ENCODE measurements at places on chromosomes 1 and 21. TPM values are rescaled to one million over a fixed set of nuclear protein-coding genes. Genes with fewer than 3 reads are reported as not detected.

DNA sequence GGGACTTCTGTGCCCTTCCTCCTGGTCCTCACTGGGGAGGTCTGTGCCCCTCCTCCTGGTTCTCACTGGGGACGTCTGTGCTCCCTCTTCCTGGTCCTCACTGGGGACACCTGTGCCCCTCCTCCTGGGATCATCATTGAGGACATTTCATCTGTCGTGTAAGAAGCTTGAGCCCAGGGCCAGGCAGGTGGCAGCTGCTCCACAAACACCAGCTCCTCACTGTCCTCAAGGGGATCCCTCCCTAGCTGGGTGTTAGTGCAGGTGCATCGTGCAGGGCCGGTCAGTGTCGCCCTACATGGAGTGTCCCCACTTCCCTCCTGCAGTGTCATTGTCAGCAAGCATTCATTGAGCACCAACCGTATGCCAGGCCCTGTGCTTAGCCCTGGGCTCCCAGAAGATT lies 312.7 kb downstream of the PTPRU start:
- DNase-seq, result no peak

DNA sequence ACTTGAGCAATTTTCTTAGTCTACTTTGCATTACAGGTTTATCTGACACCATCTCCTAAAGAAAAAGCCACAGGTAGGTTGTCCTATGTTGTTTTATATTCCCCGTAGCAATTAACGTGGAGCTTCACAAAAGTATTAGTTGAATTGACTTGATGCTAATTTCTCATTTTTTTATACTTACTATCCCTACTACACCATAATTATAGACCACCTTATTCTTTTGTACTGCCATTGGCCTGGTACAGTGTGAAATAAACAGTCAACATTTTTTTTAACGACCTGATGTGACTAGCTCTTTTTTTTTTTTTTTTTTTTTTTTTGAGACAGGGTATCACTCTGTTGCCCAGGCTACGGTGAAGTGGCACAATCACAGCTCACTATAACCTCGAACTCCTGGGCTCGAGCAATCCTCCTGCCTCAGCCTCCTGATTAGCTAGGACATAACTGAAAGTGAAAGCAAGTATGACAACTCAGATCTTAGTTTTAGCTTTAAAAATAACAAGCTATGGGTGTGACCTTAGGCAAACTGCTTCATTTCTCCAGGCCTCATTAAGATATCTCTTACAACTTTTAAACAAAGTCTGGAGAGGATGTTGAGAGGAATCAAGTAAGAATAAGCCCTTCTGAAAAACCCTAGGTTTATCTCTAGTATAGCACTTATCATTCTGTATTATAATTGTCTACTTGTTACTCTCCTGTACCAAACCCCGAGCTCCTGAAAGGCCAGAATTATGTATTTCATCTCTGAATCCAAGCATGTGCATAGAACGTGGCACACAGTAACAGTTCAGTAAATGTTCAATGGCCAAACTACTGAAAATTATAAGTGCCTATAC lies 49.5 kb downstream of the LUZP1 start:
- no peak for DNase-seq

DNA sequence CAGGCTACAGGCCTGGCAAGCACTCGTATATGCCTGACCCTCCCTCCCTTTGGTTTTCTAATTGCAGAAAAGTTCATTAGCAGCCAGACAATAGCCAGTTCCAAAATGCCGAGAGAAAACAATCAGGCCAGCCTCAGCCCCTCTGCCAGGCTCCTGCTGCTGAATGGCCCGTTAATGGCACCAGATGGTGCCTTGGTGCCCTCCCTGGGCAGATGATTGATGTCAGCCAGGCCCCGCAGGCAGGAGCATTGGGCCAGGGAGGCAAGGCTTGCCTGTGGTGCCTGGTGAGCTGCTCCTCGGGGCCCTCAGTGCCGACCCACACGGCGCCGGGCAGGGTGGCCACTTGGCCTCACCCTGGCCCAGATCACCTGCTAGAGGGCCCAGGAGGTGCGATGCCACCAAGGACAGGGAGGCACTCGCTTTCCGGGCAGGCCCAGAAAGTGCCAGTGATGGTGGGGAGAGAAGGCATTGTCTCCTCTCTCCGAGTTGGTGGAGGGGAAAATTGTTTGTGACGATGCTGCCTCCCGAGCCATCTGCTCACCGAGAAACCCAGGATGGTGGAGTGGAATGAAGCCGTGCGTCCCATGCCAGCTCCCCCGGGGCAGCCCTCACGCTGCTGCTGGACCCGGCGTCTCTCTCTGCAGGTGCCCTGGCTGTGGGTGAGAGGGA lies 28.1 kb downstream of the QSOX1 start:
- DNase-seq, result peak; percentile 41

- no peak for DNase-seq
These were observed 10.8 kb upstream of the TMPRSS2 start for GRCh38 chr21:41518757-41519156.

GRCh38 chr1:203168256-203168786 lies 7.3 kb downstream of the MYBPH start:
- no peak for DNase-seq

DNA sequence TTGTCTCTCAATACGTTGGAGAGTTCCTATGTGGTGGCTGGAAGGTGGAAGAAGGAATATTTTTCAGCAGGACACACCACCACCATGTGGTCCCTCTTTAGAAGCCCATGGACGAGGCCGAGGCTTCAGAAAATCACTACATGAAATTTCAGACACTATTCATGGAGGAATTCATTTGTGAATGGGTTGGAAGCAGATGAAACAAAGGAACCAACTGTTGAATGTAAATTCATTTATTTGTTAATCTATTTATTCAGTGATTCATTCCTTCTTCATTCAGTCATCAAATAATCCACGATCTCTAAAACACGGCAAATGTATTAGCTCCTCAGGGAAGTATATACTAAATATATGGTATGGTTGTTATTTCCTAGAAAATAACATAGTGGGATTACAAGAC lies 12.2 kb downstream of the SLC35F3 start:
- DNase-seq, result no peak

DNA sequence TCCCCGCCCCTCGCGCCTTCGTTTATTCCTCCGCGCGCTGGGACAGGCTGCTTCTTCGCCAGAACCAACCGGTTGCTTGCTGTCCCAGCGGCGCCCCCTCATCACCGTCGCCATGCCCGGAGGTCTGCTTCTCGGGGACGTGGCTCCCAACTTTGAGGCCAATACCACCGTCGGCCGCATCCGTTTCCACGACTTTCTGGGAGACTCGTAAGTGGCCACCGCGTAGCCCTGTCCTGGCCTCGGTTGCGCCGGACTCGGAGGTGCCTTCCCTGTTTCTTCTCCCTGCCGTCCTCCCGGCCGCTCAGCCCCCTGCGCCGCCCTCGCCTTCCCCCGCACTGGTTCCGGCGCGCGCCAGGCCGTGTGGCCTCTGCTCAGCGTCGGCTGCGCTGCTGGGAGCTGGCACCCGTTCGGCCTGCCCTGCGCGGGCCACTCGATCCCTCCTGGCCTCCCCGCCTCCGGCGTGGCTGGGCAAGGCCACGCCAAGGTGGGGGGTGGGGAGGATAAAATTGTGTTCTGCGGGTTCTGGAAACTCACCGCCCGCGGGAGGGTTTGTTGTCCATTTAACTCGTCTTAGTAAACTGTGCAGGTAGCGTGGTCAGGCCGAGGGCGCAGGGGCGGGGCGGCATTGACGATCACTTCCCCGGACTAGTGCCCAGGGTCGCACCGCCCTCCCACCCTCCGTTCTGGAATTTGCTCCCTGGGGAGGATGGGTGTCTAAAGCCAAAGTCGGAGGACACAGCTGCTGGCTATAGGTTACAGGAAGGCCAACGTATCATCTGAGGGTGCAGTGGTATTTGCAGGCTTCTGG lies at the start of gene PRDX6:
TSS of gene PRDX6 (plus strand) at position 50 of the 808 bp plus-strand sequence. CDS start at position 113, 63 bp downstream.
- DNase-seq, result peak; percentile 88

DNA sequence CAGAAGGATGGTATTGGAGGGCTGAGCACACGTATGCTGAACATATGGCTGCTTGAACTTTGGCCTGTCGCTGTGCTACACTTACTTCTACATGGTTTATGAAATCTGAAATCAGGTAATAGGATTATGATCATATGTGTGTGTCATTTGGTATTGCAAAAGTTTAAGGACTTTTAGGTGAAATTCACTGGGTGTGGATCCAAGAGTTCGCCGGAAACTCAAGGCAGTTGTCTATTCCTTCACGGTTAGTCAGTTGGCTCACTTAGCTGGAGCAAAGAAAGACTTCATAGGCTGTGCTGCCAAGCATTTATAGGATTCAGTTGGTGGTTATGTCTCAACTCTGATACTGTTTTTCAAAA lies 927 bp downstream of the UAP1 start:
- no peak for DNase-seq

DNA sequence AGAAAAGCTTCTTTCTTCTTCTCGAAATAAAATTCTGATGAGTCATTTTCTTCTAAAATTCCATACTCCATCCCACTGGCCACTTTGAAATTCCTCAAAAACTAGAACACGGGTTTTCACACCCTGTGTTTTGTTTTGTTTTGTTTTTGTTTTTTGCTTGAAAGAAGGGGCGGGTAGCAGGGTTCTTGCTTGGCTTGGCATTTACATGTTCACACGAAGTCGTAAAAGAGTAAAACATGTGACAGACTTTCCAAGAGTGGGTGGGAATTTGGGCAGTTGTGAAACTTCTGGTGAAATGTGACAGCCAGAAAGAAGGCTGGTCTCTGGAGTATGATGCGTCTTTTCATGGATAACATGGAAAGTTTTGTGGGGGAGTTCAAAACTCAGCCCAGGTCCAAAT lies 47.1 kb upstream of the FMN2 start:
- DNase-seq, result no peak

DNA sequence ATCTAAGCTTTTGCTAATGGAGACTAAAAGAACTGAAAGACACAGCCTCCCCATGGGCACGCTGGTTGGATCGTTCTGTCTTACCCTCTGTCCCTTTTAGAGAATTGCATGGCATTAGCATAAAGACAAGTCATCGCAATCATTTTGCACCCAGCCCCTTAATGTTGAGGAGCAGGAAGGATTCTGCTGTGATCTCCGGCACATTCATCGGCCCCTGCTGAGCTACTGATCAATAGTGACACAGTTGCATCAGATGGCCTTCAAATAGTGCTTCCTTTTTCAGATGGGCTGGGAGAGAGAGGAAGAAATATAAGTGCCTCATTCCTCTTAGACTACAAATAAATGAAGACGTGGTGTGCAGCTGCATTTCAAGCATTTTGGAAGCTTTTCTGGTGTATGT lies 75.4 kb downstream of the NOS1AP start:
- no peak for DNase-seq

- DNase-seq, result no peak
These were observed 100.7 kb downstream of the SLC16A1 start for GRCh38 chr1:112855152-112855828.

- DNase-seq, result no peak
These were observed 497 bp downstream of the FBXO44 start for GRCh38 chr1:11654939-11655808.

The C21orf91 gene
- polyA plus RNA-seq, result 1.1 TPM

The FAM151A gene
- polyA plus RNA-seq, result 0.21 TPM

All from pancreas (tissue), 10 donors.